ENCODE measurements at places on chromosomes 7 and 10.

GRCh38 chr10:31374146-31374696 is 55.2 kb downstream of the ZEB1 start:
- DNase-seq: no peak

DNA sequence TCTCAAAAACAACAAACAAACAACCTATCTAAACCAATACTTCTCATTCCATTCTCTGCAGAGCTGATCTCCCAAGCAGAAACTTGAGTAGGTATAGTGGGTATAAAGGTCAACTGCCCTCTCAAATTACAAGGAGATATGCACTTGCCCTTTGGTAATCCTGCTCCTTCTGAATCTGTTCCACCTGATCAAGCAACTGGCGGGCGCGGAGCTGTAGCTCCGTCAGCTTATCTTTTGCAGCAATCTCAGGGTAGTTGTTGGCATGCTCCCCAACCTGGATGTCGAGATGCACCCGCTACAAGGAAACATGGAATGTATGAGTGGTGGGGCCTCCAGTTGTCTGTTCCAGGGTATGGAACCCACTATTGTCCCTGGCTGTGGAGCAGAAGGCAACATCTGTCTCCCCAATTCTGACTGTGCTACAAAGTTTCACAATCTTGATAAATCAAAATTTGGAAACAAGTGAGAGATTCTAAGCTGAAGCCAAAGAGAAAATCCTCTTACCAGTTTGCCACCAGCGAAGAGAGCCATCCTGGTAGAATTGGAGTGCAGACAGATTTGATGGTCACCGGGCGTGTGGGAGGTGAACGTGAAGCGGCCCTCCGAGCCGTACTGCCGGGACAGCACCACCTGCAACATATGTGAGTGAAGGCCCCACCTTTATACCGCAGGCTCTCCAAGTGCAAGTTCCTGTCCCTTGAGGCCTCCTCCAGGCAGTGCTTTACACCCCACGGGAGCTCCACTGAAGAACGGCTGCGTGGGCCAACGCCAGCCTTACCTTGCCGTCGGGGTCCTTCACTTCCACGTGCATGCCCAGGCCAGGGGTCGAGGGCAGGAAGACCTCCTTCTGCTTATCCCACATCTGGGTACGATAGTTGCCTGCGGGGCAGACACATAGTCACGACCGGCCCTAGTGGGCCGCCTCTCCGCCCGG is 819 bp downstream of the TMED4 start:
- no peak for DNase-seq

GRCh38 chr10:9613338-9614075 is 1404.2 kb upstream of the CELF2 start:
- DNase-seq: peak; percentile 29

GRCh38 chr10:31148951-31149350 is 117.3 kb upstream of the ZNF438 start:
- DNase-seq: no peak

DNA sequence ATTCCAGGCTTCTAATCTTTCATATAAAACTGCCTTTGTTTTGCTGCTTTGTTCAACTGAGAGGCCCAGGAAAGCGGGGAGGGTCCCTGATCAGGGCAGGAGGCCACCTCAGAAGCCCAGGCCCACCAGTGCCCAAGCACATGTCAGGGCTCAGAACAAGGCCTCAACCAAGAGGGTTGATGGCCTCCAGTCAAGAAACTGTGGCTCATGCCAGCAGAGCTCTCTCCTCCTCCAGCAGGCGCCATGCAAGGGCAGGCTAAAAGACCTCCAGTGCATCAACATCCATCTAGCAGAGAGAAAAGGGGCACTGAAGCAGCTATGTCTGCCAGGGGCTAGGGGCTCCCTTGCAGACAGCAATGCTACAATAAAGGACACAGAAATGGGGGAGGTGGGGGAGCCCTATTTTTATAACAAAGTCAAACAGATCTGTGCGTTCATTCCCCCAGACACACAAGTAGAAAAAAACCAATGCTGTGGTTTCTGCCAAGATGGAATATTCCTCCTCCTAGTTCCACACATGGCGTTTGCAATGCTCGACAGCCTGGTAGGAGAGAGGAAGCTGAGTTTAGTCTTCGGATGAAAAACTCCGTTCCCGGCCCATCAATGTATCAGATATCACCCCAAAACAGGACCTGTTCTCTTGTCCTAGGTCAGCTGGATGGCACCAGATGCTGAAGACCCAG is 34.0 kb downstream of the PSAP start:
- no peak for DNase-seq
